ENCODE measurements at places on chromosomes 6 and 20.

- DNase-seq = no peak
Observed at GRCh38 chr6:68776354-68776753, 141.3 kb downstream of the ADGRB3 start.

DNA sequence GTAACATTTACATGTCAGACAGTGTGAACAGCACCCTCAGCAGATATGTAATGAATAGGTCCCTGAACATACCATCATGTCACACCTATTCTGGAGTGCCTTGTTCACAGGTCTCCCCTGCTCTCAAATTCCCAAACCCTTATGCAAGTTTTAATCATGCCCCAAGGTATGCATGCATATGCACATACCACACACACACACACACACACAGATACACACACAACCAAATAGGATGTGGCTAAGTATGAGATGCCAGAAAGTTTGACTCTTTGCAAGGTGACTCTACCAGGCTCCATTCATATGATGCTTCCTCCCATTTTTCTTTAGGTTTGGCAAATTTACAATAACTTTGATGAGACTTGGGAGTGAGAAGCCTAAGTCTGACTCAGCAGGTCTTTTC is 243.8 kb upstream of the IRAK1BP1 start:
- no peak for DNase-seq

- no peak for DNase-seq
Observed at GRCh38 chr6:152173321-152173720, 365.8 kb downstream of the ESR1 start.

DNA sequence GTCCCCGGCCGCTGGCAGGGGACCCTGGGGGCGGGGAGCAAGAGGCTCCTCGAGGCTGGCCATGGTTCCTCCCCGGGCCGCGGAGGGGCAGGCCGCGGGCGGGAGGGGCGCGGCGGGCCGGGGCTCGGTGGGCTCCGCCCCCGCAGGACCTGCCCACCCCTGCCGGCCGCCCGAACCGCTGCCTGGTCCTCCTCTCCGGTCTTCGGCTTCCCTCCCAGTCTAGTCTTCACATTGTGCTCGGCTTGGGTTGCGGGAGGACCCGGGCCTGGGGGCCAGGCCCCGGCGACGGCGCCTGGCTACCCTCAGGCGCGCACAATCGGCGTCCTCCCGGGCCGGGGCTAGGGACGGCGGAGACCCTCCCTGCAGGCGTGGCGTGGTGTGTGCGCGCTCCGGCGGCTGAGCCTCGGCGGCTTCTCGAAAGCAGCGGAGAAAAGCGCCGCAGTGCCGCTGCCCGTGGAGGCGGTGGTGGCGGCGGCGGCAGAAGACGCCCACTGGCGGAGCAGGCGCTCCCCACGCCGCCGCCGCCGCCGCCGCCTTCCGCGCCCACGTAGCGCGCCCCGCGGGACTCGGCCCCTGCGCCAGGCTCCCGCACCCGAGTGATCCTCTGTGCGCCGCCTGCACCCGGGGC is at the start of gene PDE10A:
Gene PDE10A, minus strand, starts transcription at position 493 of the 628 bp plus-strand sequence. Its CDS starts 430 bp downstream, at position 63.
- no peak for DNase-seq

DNA sequence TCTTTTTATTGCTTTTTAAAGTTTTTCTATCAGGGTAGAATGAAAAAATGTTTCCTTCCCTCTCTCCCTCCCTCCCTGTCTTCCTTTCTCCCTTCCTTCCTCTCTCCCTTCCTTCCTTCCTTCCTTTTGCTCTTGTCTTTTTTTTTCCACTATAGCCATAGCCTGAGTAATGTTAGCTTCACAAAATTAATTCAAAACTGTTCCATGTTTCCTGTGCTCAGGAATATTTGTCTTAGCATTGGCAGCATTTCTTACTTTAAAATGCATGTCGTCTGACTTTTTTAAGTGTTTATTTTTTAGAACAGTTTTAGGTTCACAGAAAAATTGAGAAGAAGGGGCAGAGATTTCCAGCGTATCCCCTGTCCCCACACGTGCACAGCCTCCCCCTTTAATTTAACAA is 730.8 kb upstream of the CITED2 start:
- no peak for DNase-seq

DNA sequence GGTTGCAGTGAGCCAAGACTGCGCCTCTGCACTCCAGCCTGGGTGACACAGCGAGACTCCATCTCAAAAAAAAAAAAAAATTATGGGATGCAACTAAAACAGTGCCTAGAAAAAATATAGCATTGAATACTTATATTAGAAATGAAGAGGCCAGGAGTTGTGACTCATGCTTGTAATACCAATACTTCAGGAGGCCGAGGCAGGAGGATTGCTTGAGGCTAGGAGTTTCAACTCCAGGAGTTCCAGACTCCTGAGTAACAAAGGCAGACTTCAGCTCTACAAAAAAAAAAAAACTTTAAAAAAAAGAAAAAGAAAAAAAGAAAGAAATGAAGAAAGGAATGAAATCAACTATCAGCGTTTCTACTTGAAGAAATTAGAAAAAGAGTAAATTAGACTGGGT is 17.1 kb upstream of the GJA1 start:
- DNase-seq = no peak

GRCh38 chr6:142850679-142851423 is 94.1 kb downstream of the HIVEP2 start:
- DNase-seq = no peak

DNA sequence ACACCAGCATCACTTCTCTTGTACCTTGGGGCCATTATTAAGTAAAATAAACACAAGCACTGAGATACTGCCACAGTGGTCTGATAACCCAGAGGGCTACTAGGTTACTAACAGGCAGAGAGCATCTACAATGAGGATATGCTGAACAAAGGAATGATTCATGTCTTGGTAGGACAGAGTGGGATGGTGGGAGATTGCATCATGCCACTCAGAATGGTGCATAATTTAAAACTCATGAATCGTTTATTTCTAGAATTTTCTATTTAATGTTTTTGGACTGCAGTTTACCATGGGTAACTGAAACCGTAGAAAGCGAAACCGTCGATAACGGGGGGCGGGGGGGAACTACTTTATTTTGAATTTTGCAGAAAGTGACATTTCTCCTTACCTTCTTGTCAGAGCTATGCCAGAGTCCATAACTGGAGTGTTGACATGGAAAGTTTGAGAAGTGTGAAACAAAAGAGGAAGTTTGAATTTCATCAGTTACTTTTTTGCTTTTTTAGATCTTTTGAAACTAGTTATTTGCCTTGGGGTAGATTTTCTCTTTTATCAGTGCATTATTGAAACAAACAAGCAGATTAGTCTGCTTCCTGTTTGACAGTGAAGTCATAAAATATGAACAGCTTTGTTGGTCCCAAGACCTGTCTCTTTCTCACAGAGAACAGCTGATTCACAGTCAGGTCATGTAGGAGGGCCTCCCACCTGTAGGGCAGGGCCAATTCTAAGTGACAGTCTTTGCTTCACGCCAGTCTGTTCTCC is 124.9 kb downstream of the KLHL32 start:
- no peak for DNase-seq

- DNase-seq = no peak
Observed at GRCh38 chr6:12776291-12776690, 59.7 kb downstream of the PHACTR1 start.

- no peak for DNase-seq
Observed at GRCh38 chr6:16810411-16810810, 49.2 kb upstream of the ATXN1 start.

DNA sequence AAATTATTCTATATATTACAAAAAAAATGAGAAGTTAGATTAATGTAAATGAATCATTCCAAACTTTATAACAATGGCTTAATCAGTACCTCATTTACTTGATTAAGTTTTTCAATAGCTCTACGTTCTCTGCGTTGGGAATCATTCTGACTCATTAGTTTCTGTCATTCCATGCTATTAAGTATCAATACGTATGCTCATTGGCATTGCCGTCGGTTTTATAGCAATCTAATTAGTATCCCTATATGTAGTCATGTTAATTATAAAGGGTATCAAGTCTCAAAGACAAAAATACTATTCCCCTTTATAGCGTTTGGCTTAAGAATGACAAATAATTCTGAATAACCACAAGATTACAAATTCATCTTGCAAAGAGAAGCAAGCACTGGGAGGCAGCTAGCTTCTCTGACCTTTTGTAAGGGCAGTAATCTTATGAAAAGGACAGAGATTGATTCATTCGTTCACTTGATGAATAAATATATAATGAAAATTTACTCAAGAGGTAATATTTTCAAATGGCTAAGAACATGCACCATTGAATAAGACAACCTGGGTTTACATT is 41.8 kb downstream of the OLIG3 start:
- no peak for DNase-seq

DNA sequence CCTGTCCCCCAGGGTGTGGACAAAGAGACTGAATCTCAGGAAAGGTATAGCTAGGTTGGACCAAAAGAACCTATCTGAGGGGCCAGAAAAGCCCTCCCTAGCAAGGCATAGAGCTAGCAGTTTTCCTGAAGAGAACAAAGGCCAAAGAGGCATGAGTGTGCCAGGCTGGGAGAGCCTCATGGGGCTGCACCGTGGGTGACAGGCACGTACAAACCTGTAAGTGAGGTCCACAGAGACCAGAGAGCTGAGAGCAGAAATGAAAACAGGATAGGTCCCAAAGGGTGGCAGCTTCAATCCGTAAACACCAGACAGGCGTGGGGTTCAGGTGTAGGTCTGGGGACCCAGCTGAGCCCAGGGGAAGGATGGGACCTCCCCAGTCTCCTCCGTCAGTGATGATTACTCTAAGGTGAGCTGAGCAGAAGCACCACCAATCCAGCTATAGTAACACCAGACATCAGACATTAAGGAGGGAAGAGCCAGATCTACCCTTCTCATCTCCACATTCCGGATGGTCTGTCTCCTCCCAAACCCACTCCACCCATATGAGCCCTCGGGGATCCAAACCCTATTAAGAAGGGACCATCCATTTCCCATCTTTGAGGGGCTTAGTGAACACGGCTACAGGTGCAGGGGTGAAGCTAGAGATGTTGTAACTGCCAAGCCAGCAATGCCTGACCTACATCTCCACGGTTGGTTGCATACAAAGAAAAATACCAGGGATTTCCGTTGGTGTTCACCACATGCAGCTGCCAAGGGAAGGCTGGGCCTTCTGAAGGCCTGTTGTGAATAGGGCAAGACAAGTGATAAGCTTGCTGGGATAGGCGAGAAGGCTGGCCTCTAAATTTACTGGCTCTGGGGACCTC is 38.3 kb downstream of the BCL2L1 start:
- no peak for DNase-seq

DNA sequence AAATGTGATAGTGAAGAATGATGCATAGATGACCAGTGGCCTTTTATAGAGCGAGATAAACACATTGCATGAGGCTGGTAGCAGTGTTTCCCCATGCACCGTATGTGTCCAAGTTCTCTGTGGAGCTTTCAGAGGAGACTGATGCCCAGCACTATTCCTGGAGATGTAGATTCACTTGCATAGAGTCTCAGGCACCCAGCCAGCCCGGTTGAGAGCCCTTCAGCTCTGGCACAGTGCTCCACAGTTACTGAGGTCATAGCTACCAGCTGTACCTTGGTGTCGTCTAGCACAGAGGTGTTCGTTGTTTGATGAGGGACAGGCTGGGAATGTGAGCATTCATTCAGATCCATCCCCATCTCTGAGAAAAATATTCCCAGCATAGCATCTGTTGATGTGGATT is 328.9 kb downstream of the FARS2 start:
- DNase-seq = no peak

GRCh38 chr6:106112433-106112832 is 26.3 kb downstream of the PRDM1 start:
- DNase-seq = no peak

DNA sequence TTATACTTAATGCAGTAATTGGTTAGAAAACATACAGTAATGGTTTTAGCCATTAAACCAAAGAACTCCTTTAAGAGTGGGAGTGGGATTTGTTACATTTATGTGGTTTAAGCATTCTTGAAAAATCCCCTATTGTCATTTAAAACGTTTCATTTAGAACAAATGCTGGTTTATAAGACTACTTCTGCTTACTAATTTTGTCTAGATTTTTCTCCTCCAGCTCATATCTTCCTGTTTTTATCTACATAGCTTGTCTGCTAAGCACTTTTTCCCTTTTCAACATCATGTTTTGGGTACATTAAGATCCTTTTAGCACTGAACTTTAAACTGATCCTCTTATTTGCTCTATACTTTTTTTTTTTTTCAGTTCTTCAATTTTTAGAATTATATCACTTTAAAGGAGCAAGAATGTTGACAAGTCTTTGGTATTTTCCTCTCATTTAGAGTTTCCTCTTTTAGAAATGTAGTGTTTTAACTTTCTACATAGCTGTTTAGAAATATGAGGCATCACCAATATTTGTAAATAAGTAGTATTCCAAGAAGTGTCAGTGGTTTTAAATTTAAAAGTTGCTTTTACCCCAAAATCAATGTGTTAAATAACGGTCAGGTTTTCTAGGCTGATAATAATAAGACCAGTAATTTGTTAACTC is 80.9 kb downstream of the SESN1 start:
- DNase-seq = no peak

- DNase-seq = no peak
Observed at GRCh38 chr20:64051561-64052325, 2.3 kb upstream of the SOX18 start.
